Psoas muscle (tissue), 8 donors: ENCODE measurements at places on chromosomes 5 and 9.

DNA sequence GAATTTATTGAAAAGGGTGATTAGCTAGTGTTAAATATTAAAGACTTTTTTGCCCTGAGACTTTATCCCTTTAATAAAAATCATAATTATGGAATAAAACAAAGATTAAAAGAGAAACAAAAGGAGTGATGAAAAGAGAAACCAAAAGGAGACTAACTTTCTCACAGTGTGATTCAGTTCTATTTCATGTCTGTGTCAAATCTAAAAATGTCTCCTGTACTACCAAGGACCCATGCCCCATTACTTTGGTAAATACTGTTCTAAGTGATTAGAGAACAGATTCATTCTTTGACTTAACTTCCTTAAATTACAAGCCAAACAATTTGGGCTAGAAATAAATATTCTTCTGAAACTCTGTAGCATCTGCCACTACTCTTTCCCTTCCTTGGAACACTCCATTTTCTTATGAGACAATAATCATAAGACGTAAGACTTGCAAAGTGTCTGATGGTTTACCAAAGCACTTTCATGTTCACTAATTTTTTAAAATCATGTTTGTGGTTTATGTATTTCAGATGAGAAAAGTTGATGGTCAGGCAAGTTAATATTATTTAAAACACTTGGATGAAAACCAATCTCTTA, 319.0 kb downstream of the EBF1 start:
- DNase-seq: no peak

GRCh38 chr9:126435105-126435504, 108.5 kb downstream of the MVB12B start:
- no peak for DNase-seq

GRCh38 chr9:111648066-111648465, 13.3 kb upstream of the GNG10 start:
- no peak for DNase-seq

DNA sequence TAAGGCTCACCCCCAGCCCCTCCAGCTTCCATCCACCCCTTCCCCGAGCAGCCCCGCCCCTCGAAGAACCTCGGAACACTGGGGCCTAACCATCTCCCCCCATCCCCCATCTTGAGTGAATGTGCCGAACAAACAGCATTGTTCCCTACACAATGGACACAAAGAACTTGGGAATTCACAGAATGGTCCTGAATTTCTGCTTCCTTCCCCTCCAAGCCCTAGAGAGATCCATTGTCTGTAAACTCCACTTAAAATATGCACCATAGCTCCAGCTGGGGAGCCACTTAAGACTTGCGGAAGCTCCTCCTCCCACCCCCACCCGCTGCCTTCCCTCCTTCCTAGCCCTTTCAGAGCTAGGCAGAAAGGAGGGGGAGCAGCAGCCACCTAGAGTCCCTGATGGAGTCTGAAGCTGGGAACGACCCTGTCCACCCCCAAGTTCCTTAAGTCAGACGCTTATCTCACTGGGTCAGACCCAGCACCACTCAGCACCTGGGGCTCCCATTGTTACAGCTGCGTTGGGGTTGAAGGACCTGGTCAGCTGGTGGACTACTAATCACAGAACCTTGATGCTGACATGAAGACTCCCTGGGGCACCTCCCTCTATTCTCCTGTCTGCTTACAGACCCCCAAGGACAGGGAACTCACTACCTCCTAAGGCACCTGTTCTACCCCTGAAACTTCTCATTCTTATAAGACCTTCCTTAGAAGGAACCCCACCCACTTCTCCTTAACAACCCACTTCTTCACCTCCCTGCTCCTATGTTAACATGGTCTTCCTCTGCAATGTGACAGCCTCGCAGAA, 61.4 kb downstream of the PCDH1 start:
- no peak for DNase-seq
